T1000 (cell line): ENCODE measurements at places on chromosomes 16 and 17.

GRCh38 chr16:82470016-82470415 lies 156.8 kb upstream of the CDH13 start:
- no peak for DNase-seq

DNA sequence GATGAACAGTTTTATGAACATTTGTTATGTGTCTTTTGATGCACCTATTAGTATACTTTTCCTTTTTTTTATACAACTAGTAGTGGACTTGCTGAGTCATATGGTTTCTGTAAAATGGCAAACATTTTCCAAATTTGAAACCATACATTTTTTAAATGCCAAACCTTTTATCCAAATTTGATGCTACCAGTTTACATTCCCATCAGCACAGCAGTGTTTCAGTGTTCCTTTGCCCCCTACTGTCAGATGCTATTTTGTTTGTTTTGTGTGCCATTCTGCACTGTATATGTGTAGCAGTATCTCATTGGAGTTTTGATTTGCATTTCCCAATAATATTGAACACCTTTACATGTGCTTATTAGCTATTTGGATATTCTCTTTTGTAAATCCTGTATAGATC lies 219.4 kb downstream of the TANC2 start:
- no peak for DNase-seq

GRCh38 chr17:48636177-48637018 lies 10.2 kb upstream of the HOXB9 start:
- DNase-seq, result no peak

DNA sequence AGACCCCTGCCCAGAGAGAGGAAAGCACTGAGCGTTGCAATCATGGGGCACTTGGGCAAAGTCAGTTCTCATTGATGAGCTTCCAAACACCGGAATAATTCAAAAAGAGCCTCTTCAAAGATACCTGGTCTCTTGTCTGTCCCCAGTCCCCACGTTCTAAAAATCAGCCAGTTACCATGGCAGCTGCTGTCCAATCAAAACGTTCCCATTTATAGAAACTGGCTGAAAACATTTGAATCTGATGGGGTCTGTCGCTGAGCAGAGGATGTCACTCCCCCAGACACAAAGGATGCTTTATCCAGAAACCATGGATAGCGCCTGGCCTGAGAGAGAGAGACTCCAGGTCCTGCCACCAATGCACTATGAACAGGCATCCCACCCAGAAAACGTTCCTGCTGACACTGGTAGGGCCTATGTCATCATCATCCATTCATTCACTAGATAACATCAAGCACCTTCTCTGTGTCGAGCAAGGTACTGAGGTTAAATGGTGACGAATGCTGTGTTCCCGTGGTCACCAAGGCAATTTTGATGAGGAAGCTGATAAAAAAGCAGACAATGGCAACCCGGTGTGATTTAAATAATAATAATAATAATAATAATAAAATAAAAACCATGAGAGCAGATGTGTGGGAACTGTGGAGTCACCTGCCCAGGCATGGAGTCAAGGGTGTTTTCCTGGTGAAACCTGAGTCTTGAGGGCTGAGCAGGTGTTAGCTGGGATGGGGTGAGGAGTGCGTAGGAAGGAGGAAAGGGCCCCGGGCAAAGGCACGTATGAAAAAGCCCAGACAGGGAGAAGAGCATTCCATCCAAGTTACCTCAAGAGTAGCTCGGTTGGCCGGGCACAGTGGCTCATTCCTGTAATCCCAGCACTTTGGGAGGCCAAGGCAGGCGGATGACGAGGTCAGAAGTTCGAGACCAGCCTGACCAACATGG lies 19.0 kb upstream of the CALB2 start:
- DNase-seq, result no peak

DNA sequence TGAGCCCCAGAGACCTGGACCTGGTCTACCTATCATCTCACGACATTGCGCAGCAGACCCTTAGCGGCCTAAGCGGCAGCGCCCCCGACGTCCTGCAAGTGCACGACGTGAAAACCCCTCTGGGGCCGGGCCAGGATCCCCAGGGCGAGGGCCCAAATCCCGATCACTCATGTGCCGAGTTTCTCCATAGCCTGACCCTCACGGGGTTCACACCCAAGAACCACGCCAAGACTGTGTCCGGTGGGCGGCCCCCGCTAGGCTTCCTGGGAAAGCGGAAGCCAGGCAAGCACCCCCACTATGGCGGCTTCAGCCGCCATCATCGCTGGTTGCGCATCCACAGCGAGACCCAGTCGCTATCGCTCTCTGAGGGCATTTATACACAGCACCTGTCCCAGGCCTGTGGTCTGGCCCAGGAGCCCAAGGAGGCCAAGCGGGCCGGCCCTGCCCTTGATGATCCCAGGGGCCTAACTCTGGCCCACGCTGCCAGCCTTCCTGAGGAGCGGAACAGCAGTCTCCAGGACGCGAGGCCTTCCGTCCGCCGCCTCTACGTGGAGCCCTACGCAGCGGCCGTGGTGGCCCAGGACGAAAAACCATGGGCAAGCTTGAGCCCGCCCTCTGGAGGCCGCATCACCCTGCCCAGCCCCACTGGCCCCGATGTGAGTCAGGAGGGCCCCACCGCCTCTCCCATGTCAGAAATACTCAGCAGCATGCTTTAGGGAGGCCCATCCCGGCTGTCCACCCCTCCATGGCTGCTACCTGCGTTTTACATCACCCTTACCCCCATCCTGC lies 82.8 kb upstream of the NOG start:
- DNase-seq, result no peak

- DNase-seq, result no peak
These were observed 256.2 kb downstream of the FOXL1 start for GRCh38 chr16:86834451-86835035.

GRCh38 chr16:3076577-3076976 lies 11.1 kb downstream of the IL32 start:
- DNase-seq, result no peak

- no peak for DNase-seq
These were observed 76.0 kb downstream of the METRNL start for GRCh38 chr17:83155128-83156121.

GRCh38 chr17:78322327-78322857 lies 37.5 kb downstream of the SOCS3 start:
- DNase-seq, result no peak

GRCh38 chr17:4789701-4789950 lies 862 bp downstream of the GLTPD2 start:
- no peak for DNase-seq

- no peak for DNase-seq
These were observed 19.0 kb upstream of the SMG1 start for GRCh38 chr16:18945233-18945632.

GRCh38 chr16:53859995-53860540 lies 156.1 kb downstream of the FTO start:
- DNase-seq, result no peak

- no peak for DNase-seq
These were observed 95.6 kb downstream of the GRIN2A start for GRCh38 chr16:10086620-10087019.
